ENCODE measurements at places on chromosomes 5 and 9. TPM values are rescaled to one million over a fixed set of nuclear protein-coding genes. Genes with fewer than 3 reads are reported as not detected.

DNA sequence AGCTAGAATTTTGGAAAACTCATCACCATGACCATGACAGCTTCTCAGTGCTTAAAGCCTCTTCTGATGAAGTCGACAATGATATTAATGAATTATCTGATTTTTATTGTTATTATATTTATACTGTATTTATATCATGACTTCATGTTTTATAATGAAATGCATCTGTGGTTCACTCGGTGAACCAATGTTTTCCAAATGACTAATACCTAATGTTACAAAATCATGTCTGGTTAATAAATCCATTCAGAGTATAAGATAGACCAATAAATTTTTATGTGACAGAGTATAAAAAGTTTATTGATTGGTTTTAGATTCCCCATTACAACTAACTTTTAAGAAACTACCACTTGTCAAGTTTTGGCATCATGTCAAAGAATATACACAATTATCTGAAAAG, 416.5 kb downstream of the MLLT3 start:
- DNase-seq = no peak

- peak; percentile 77 for DNase-seq
Observed at GRCh38 chr5:59542851-59543820, 350.4 kb downstream of the PDE4D start.

NEUROG1 gene
- polyA plus RNA-seq = not detected

DNA sequence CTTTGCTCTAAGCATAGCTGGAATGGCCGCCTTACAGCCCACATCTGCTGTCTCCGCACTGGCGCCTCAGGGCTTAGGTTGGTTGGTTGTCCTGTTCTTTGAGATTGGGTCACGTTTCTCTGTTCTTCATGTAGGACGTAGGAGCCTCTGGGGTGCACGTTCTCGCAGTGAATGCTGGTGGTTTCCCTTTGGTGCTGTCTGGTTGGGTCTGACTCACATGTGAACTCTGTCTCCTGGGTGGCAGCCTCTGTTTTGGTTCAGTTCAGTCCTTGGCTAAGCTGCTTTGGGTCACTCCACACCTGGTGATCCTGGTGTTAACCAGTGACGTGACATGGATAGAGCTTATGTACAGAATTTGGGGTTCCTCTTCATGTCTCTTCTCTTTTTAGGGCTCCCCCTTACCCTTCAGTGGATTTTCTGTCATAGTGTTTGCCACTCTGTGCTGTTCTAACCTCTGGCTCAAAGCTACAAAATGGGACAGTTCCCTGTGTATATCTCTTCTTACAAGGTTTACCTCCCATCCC, 12.6 kb upstream of the LPCAT1 start:
- DNase-seq = no peak

GRCh38 chr5:156675395-156675794, 174.7 kb upstream of the PPP1R2B start:
- peak; percentile 14 for DNase-seq

DNA sequence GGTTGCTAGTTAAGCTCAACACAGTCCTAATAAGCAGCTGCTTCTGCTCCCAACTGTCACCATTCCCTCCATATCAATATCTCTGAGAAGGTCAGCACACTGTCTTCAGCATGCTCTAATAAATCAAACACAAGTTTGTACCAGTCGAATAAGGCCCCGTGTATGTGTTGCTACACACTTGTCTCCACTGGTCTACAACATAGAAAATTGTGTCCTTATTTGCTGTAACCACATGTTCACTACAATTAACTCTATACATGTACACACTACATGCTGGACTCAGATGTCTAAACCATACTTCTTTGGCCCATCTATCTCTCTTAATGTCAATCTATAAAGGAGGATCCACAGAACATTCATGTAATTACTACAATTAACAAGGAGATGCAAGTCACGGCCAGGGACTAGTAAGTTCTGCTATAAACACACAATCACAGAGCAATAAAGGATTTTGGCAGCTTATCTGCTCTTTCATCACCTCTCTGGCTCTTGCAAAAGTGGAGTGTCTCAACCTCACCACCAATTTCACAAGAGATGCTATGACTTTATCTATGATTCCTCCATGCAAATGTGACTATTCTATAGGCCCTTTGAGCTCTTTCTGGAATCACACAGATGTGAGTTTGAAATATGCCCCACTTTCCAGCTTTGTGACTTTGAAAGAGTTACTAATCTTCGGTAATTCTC, 143.9 kb downstream of the SEMA5A start:
- DNase-seq = no peak

GRCh38 chr5:79093762-79094161, 17.8 kb upstream of the BHMT start:
- DNase-seq = no peak

DNA sequence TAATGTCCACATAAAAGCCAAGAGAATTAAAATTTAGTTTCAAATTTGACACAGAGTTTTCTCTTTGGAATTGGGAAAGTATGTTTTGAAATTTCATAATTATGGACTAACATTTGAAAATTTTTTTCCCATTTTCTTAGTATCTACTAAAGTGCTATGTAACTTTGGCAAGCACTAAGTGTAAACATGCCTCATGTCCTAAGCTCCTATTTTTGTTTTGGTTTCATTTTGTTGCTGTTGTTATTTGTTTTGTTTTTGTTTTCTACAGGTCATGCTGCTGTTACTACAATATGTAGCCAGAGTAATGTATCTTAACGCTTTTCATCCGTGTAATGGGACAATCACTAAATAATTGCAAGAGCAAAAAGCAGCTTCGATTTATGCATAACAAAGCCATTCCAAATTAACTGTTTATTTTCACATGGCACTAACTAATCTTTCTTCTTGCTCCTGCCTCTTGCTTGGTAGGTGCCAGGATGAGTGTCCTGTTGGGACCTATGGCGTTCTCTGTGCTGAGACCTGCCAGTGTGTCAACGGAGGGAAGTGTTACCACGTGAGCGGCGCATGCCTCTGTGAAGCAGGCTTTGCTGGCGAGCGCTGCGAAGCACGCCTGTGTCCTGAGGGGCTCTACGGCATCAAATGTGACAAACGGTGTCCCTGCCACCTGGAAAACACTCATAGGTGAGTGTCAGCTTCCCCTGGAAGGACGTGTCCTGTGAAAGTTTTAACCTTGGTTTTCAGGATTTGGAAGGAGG, 107.3 kb upstream of the PRRC1 start:
- no peak for DNase-seq

GRCh38 chr5:110058175-110058574, 368.4 kb downstream of the MAN2A1 start:
- DNase-seq = no peak

DNA sequence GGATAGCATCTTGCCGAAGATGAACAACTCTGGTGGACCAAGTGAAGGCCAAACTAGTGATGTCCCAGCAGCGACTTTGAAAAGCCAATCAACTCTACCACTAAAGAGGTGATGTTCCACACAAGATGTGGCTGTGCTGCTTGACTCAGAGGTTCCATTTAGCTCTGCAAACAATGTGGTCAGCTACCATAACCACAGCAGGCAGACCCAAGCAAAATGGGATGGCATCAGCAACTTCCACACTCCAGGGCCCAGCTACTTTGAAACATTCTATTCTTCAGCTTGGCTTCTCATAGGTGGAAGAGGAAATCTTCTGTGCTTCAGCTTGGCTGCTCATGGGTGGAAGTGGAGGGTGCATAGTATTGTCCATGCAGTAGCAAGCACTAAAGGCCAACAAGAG, 70.5 kb downstream of the IRX2 start:
- DNase-seq = no peak

GRCh38 chr5:136054142-136055019, 25.6 kb downstream of the TGFBI start:
- DNase-seq = peak; percentile 80

GRCh38 chr5:78353520-78353919, 6.9 kb upstream of the SCAMP1 start:
- DNase-seq = no peak

ZFP2 gene
- 2.6 TPM for polyA plus RNA-seq

DNA sequence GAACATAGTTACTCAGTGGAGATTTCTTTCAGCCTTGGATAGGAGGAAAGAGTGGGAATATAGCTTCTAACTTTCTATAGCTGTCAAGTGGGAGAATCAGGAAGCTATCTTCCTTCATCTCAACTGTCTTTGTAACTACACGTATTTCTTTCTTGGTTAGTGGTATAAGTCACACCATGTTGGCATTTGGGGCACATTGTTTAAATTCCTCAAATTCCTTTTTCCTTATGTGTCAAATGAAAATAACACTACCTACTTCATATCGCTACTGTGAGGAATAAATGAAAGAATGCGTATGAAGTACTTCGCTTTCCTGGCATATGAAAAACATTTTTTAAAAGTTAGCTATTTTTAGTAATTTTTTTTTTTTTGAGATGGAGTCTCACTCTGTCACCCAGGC, 1082.5 kb upstream of the WWC1 start:
- no peak for DNase-seq

- no peak for DNase-seq
Observed at GRCh38 chr9:124513376-124513994, 6.3 kb upstream of the NR5A1 start.

GRCh38 chr9:137545123-137545522, 5.1 kb downstream of the PNPLA7 start:
- DNase-seq = no peak

GRCh38 chr5:113311301-113311700, 123.5 kb downstream of the TSSK1B start:
- no peak for DNase-seq

CCNO gene
- 0.34 TPM for polyA plus RNA-seq

All from muscle of arm (tissue), 14 donors.